ENCODE measurements at places on chromosomes 7 and 10.

- DNase-seq: no peak
These were observed 167.0 kb upstream of the ETV1 start for GRCh38 chr7:14156436-14156835.

DNA sequence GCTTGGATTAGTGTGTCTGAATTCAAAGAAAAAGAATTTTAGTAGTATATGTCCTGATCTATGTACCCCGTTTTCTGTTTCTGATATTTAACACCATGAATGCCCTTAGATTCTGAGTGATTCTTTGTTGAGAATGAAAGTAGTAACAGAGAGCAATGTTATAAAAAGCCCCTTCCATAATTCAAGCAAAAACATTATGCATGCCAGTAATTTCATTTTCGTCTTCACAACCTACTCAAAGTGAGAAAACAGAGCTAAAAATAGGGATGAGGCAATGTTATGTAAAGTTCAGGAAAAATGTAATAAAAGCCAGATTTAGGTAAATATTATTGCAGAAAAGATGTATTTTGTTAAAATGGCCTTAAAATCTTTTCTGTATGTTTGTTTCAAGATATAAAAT is 28.1 kb downstream of the PTPRZ1 start:
- DNase-seq: no peak

DNA sequence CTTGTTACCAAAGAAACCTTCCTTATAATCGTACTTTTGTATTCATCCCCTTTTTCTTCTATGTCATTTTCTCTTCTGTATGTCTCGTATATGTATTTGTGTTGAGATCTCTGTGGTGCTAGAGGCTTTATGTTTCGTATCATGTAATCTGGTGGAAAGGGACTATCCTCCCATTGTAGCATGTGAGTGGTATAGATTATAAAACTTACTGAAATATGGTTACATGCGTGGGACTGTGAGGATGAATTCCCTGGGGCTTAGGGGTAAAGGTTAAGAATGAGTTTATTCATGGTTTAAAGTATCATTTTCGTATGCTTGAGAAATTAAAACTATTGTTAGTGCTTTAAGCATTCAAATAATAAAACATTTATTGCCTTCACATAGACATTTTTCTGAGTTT is 141.9 kb downstream of the ANKRD7 start:
- no peak for DNase-seq

GRCh38 chr10:58384095-58384494 is 1.1 kb upstream of the TFAM start:
- peak; percentile 34 for DNase-seq

DNA sequence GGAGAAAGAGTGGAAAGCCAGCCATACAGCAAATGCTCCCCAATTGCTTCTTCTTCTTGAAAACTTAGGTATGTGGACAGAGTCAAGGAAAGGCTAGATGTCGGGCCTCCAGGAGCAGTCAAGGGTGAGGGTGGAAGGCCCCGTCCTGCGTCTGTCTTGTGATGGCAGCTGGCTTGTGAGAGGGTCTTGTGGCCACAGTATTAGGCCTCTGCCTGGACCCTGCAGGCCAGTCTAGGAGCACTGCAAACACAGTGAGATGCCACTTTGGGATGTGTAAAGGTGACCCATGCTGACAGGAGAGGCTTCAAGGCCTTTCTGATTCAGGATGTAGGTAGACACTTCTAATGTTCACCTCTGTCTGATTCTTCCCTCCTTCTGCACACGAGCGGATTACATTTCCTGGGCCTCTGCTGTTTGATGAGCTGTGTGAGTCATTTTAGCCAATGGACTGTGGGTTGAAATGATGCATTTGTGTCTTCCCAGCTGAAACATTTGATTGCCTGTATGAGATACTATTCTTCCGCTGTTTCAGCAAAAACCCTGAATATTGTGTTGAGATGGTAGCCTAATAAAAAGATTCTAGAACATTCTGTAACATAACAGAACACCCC is 135.4 kb downstream of the EMX2 start:
- DNase-seq: no peak

DNA sequence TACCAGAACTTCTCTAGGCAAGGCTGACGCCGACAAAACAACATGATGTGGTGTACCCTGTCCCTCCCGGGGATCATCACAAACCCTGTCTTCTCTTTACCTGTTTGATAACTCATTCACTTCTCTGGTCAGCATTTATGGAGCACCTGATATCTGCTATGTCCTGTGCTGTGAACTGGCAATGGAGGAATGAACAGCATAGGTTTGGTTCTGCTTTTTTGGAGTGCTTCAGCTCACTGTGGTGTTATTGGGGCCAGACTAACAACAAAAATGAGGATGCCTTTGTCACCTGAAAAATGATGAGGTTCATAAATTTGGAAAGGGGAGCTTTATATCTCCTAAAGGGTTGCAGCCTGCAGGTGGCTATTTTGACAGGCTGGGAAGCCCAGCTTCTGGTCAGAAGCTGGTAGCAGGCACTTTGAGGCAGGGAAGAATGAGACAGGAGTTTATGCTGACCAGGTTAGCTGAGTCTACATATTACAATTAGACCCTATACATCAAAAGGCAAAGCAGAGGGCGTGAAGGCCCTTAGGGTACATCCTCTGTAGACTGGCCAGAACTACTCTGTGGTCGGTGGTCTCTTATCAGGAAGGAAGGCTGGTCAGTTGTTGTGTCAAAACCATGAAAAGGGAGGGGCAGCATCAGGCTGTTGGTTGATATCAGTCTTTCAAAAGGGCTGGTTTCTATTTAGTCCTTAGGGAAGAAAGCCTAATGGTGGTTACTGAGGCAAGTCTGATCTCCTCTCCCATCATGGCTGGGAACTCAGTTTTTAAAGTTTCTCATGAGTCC is 42.3 kb downstream of the SH2D4B start:
- DNase-seq: no peak

DNA sequence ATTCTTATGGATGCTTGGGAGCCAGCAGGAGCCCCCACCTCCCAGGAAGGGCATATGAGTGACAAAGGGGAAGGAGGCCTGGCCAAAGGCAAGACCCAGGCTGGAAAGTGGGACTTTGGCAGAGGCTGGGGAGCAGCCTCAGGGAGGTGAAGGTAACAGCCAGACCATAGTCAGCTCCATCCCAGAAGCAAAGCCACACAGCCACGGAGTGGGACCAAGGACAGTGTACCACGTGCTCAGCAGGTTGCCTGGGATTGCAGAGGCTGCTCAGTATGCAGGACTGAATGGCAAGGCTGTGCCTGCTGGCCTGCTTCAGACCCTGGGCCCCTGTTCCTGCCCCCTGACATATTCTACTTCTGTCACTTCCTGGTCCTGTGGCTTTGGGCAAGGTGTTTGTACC is 17.6 kb upstream of the GPR26 start:
- DNase-seq: no peak

- no peak for DNase-seq
These were observed 942.9 kb downstream of the NRG3 start for GRCh38 chr10:82817676-82818422.

DNA sequence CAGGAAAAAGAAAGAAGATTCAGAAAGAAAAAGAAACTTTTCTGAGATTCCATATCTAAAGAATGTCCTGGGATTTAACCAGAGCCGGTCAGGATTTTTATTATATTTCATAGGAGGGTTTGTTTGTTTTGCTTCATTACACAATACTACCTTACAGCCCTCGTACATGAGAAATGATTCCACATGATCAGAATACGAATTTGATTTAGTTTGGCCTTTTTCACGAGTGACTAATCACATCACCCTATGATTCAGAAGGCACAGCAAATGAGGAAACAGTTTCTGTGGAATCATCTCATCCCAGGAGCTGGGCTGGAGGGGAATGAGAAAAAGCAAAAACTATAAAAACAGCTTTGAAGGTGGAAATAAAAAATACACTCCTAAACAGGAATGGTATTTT is 54.7 kb upstream of the VWC2 start:
- DNase-seq: no peak

DNA sequence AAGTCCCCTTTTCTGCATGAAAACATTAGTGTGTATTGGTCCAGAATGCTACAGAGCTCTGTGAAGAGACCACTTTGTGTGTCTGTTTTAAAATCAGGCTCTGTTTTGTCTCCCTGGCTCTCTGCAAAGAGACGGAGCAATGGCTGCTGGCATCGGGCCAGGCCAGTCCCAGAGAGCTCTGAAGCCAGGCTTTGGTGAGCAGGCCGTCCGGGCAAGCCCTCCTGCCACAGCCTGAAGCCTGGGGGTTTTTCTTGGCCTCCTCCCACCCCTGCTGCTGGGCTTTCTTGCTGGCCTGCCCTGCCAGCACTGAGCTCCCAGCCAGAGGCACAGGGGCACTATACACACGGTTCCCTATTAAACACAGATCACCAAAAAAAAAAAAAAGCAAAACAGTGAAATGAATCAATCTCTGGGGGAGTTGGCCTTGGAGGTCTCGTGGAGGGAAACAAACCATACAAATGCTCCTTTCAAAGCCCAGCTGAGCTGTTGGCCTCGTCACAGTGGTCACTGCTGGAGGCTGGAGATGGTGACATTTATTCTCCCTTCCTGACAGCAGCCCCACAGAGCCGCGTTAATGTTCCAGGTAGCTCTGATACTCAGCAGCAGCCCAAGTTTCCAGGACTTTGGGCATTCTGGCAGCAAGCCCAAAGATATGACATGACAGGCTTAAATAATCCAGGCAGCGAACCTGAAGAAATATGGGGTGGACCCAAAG is 237.2 kb downstream of the TCF7L2 start:
- no peak for DNase-seq

DNA sequence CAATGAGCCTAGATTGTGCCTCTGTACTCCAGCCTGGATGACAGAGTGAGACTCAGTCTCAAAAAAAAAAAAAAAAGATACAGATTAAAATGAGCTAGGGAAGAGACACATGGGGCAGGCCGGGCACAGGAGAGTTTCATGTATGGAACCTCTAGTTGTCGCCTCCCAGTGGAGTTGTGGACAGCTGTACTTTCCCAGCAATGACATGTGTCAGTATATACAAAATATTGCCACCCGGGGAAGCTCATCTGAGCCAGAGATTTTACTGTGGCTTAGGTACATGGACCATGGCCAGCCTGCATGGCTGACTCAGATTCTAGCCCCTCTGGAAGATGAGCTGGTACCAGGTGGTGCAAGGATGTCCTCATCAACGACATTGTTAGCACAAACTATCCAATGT is 87.4 kb downstream of the COL26A1 start:
- no peak for DNase-seq

DNA sequence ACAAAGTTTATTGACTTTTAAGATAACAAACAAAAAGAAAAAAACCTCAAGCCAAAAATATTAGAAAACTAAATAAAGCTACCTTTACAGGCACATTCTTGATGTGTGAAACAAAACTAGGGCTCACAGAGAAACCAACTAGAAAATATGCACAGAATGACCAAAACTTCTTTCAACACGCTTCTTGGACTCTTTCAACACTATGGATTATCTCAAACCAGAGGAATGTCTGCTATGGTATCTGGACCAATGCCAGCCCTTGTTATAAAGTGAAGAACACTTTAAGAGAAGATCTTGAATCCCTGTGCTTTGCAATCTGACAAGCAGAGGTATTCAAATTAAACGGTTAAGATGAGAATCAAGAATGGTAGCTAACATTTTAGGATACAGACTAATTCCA is 76.6 kb downstream of the DNAJC1 start:
- DNase-seq: no peak

DNA sequence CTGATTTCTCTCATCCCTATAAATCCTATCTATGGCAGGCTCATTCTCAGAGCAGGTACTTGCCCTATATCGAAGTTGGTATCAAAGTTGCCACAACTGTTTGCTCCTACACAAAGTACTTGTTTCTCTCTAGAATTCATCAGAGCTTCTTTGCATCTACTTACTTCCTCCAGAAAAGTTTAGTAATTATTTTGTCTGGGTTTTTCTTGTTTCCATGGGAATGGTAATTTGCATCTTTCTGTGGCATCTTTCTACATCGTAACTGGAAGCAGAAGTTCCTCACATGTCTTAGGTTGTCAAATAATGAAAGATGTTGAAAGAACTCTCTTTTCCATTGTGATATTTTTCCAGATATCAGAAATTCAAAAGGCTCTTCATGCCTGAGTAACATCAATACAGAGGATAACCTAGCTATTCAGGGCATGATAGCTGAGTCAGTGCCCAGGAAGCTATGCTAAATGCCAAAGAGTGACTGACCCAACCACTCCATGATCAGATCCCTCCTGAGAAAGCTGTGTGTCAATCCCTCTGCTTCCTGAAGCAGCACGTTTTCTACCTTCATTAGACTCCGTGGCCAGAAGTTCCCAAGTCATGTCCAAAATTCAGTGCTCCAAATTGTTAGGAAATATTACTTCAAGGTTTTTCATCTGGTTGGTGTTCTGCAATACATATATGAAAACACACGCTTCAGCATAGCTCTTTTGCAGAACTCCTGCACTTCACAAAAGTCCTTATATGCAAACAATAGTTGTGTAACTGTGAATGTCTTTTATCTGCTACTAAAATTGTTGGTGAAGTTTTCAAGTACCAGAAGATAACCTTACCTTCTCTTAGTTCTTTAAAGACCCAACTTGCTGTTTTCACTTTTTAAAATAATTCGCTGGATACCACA is 216.5 kb downstream of the VTI1A start:
- DNase-seq: no peak

- DNase-seq: no peak
These were observed 27.7 kb upstream of the MYH16 start for GRCh38 chr7:99244939-99245338.

- no peak for DNase-seq
These were observed 13.6 kb upstream of the MICU1 start for GRCh38 chr10:72639441-72639873.

- no peak for DNase-seq
These were observed 91.6 kb downstream of the AKR1D1 start for GRCh38 chr7:138167869-138168296.

GRCh38 chr7:150502519-150502918 is 12.2 kb upstream of the GIMAP7 start:
- no peak for DNase-seq

- DNase-seq: no peak
These were observed 16.3 kb downstream of the VWC2 start for GRCh38 chr7:49789736-49790135.

DNA sequence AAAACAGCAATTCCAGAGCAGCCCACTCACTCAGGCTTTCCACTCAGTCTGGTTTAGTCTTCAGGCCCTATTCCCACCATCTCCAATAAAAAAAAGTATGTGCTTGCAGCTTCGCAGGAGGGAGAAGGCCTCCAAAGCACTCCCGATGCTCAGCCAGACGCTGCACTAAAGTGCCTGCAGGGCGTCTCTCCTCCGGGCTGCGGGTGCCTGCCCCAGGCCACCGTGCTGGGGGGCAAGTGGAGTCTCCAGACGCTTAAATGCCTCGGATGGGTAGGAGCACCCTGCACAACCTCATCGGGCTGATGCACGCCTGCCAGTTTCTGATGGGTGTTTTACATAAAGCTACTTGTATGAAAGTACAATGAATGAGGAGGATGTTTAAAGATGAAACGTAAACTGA is 31.3 kb upstream of the NCAPG2 start:
- no peak for DNase-seq

DNA sequence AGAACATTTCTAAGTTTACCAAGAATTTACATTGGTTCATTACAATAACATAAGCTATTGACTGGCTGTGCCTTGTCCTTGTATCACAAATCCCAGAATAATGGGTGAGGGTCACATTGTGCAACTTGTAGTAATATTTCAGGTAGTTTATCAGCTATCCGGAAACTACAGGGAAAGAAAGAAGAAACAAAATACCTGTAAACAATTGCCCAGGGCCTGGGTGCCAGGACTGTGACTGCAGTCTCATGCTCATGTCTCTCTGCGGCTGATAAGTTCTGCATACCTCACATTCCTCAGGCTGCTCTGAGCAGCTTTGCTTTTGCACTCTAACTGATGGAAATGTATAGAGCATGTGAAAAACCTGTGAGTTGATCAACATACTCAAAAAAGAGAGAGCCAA is 131.8 kb upstream of the TRIM24 start:
- DNase-seq: no peak

GRCh38 chr7:73717991-73718405 is 1.5 kb downstream of the STX1A start:
- no peak for DNase-seq

- DNase-seq: no peak
These were observed 27.4 kb downstream of the IFT22 start for GRCh38 chr7:101294039-101294831.
